ENCODE measurements at places on chromosomes 5 and 9.

DNA sequence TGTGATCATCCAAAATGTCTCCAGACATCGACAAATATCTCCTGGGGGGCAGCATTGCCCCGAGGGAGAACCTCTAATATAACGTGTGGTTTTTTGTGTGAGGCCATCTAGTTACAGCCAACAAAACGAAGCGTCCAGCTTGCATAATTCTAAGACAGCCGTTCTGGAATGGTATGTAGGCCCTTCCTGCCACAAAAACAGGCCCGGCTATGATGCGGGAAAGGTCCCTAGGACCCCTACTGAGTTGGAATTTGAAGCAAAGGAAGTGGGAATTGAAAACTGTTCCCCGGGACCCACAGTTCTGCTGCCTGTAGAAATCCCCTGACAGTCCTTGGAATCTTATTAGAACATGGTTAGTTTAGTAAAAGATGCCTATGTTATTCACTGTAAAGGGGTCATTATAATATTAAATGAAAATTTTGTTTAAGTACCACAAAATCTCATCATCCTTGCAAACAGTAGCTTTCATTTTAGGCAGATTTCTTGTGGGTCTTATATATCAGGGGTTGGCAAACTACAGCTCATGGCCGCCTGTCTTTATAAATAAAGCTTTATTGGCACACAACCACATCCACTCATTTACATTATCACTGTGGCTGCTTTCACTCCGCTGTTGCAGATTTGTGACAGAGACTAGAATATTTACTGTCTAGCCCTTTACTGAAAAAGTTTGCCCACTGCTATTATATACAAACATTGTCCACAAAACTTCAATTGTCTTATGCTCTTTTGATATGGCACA lies 70.7 kb downstream of the MSX2 start:
- DNase-seq: no peak

DNA sequence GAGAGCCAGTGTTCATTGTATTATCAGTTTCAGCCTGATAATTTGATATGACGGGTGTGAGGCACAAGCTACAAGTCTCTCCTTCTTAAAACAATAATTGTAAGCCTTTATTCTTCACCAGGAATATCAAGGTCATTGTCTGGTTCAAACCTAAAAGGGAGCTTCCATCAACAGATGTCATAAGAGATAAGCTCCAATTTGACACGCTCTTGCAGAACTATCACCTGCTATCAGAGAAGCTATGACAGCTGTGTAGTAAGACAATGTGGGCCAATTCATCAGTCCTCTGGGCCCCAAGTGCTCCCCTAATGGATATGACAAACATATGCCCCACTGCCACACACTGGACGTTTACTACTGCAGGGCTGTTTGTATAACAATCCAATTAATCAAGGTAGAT lies 1010.2 kb upstream of the DMAC1 start:
- DNase-seq: no peak

DNA sequence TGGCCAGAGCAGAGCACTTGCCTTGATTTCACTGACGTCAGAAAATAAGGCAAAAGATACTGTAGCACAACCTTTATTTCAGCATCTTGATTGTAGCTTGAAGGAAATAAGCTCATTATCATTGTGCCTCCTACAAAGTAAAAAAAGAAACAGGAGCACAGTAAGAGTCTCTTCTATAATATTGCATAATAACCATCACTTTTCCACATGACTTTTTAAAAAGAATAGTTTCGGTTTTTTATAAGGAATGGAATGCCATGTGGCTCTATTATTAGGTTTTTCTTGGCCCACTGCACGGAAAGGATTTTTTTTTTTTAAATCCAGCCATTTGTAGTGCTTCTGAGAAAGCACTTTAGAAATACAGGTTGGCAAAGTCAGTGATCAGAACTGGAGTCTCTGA lies 655.3 kb downstream of the LRRC70 start:
- no peak for DNase-seq

DNA sequence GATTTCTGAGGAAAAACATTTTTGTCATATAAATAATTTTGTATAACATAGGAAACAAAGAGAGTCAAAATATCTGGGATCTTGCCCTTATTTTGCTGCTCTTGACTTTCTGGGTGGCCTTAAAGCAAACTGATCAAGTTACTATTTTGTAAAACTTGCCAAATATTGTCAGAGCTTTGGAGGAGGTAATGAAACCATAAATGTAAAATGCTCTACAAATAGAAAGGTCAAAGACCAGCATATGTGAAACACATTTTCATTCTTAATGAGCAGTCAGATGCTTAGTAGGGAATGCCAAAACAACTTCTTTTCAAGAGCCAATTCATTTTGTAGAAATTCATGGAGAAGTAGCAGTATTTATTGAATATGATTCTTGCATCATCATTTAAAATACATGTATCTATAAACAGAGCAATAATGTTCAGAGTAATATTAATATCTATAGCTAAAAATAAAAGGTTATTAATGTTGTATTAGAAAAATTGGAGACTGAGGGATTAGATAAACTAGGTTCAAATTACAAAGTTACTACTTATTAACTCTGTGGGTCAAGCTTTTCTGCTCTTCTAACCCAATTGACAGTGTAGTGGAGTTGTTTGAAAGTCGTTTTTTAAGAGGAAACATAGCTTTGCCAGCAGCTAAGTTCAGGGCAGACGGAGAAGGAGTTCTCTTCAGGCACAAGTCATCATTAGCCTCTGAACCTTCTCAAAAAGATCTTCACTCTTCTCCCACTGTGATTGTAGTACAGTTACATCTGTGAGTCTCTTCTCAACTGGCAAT lies 2053.1 kb downstream of the EFNA5 start:
- DNase-seq: no peak

DNA sequence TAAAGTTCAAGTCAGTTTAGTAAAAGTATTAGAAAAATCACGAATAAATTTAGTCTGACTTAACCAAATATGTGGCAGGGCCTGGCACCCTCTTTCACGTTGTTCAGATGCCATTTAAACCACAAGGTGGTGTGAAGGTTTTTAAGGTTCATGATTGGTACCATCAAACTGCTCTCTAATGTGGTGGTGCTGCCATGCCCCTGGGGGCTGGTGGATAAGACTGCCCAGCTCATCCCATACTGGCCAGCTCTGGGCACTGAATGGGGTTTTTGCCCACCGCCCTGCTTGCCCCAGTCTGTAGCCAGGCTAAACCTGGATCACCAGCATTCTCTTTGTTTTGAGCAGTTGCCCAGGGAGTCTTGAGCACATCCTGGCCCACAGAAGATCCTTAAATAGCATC lies 159.3 kb downstream of the GABBR2 start:
- DNase-seq: no peak

DNA sequence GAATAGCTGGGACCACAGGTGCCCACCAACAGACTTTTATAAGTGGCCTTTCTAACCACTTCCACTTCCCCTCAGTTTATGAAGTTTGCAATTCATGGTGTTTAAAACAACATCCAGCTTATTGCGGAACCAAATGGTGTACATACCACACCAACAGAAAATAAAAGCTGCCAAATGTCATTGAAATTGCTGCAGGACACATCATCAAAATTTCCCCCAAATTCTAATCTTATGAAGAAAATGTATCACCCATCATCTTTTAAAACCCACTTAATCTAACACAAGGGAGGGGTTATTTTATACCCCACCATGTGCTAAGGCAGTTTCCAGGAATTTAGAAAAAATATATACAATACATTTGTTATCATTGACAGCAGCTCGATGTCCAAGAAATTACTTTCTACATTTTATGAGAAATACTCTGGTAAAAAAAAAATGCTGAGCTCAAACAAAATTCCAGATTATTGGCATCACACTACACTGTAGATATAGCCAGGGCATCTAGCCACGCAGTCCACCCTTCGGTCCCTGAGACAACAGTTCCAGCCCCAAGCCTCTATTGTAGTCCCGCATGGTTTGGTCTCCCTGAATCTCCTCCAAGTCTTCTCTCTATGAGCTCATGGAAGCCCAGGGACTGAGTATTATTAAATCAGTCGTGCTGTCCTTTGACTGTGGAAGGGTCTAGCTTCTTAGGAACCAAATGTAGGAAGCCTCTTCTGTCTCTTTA lies 372.8 kb upstream of the SLC30A5 start:
- DNase-seq: no peak

DNA sequence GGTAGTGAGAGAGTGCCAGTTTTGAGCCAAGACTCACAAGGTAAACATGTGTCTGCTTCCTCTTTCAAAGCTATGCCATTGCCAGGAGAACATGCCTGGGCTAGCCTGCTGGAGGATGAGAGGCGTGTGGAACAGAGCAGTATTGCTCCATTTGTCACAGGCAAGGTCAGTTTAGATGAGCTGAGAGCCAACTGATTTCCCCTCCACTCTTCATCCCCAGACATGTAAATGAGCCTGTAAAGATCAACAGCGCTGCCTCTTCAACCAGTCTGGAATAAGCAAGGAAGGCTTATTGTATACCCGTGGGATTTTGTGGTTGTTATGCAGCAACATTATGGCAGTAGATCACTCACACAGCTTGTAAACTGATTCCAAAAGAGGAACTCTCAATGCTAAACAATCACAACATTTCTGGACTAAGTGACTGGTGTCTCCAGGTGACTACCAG lies 8.2 kb upstream of the GDNF start:
- no peak for DNase-seq

DNA sequence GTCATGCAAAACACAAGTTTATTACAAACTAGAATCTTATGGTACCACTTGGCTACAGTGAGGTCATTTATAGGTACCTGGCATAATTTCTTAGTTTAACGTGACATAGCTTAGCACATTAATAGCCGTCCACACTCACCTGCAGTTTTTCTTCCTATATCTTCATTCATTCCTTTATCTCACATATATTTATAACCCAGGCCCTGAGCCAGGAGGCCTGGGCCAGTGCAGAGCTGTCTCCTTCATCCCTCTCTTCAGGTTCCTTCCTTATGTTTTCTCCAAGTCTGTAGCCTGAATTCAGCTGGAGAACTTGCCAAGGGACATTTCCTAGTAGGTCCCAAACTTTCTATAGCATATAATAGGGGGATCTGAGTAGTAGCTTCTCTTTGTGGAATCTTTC lies 367.9 kb upstream of the SGCD start:
- no peak for DNase-seq

DNA sequence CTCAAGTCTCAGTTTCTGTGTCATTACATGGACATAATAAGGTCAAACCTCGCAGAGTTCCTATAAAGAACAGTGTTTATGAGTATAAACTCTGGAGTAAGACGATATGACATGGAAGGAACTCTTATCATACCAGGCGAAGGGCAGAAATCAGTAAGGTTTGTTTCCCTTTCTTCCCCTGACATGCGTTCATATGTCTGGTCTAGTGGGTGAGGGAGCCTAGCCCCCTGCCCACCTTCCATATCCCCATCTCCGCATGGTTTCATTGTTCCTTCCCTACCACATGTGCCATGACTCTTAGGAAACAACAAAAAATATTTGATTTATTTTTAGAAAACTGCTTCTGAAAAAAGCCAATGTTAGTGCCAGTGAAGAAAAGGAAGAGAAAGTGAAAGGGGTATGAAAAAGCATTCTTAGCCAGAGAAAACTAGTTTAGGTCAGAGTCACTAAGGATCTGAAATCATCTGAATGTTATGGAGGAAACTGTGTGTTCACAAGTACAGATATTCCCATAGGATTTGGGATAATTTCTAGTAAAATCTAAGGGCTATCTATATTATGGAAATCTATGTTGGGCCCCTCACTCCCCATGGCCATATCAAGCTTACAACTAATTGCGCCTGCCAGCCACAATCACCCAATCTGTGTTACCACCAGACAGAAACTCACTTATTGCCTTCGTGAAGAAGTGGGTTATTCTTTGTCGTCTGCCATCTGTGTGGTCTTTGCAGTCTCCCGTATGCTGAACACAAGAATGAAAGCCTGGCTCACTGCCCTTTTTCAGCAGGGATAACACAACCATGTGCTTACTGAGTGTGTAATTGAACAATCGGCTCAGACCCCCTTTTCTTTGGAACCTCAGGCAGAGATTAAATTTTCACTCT lies 19.9 kb upstream of the HMHB1 start:
- DNase-seq: no peak

- DNase-seq: no peak
These were observed 36.5 kb upstream of the ERCC6L2 start for GRCh38 chr9:95839012-95839411.

GRCh38 chr9:113772121-113772810 lies 103.8 kb upstream of the ZNF618 start:
- DNase-seq: no peak

DNA sequence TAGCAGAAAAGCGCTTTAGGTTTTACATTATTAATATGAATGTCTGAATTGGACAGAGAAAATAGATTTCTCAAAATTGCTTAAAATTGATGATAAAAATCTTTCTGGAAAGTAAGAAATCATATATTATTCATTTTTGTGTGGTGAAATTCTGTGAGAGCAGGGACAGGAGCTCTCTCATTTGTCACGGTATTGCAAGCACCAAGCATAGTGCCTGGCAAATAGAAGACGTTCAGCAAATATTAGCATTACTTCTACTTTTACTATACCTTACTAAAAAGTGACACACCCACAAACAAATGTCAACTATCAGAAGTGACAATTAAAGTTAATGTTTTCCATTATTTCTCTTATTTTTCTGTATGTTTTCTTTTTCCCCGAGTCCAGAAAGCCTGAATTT lies 69.1 kb downstream of the XRCC4 start:
- DNase-seq: no peak

DNA sequence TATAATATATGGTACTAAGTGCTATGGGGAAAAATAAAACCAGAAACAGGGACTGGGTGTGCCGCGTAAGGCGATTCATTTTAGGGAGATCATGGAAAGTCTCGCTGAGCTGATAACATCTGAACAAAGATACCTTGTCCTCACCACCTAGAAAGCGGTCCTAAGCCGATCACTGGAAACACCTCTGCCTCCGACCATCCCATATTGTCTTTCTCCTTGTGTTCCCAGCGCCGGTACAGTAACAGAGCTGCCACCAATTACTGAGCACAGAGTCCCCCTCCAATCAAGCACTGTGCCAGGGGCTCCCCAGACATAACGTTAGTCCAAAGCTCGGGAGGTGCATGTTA lies 704 bp downstream of the CCDC112 start:
- no peak for DNase-seq

DNA sequence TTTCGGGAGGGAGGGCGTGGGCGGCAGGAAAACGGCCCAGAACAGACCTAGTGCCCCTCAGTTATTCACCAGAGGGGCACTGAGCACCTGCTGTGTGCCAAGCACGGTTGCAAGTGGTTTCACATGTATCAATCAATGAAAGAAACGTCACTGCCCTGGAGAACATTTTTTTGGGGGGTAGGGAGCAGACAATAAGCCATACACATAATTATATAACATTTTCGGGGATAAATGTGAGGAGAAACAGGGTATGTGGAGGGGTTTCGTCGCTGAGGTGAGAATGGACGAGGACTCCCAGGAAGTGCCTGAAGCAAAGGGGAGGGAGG lies 444 bp upstream of the ZNF354A start:
- no peak for DNase-seq

GRCh38 chr5:168104811-168105481 lies 186.5 kb upstream of the WWC1 start:
- DNase-seq: no peak

- DNase-seq: no peak
These were observed 25.6 kb downstream of the MED27 start for GRCh38 chr9:132054024-132054423.

DNA sequence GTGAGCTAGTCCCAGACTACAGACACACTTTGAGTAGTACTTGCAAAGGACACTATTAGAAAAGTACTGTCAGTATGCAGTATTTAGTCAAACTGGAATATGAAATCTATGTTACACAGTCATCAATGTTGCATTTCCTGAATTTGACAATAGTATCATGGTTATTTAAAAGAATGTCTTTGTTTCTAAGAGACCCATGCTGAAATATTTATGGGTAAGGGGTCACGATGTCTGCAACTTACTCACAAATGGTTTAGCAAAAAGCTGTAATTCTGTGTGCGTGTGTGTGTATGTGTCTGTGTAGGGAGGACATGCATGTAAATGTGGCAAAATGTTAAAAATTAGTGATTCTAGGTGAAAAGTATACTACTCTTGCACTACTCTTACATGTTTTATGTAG lies 105.6 kb downstream of the GOLPH3 start:
- DNase-seq: no peak

Data from activated CD4-positive, alpha-beta T cell treated with anti-CD3 and anti-CD28 coated beads, Interleukin-2, amount 50 U/mL, for 1 hour (primary cell).